ENCODE measurements at places on chromosomes 16 and 17.

- DNase-seq: no peak
Measured at GRCh38 chr16:30758988-30759491, 2.8 kb downstream of the CFAP119 start.

- DNase-seq: no peak
Measured at GRCh38 chr16:77788181-77789084, at the start of gene VAT1L. Gene VAT1L (plus strand): TSS chr16:77788564. CDS start chr16:77788683, 119 bp downstream.

GRCh38 chr17:1511290-1511689 is 5.1 kb downstream of the INPP5K start:
- DNase-seq: no peak

DNA sequence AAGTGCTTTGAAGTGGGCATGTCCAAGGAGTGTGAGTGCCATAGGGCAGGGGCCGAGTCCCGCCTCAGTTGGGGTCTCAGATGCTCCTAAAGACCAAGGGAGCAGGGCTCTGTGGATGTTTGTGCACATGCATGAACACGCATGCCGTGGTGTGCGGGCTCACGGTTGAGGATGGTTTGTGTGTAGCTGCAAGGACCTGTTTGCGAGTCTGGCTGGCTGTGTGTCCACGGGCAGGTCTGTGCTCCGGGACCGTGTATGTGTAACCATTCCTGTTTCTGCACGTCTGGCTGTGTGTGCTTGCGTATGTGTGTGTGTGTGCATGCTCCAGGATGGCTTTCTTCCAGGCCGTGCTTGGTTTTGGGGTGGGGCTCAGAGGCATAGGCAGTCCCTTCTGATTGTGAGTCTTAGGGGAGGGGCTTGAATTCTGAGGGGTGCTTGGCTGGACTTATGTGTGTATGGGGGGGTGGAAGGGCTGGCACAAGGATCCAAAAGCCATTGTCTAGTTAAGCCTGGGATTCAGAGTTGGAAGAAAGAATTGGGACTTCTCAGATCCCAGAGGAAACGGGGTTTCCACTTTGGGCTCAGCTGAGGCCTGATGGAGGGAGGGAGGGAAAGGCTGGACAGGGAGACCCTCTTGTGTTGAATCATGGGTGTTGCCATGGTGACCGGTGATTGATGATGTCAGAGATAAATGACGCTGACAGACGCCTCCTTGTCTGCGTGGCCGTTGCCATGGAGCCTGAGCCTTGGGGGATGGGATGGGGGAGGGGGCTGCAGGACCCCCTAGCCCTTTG is 14.4 kb downstream of the GJD3 start:
- DNase-seq: no peak

DNA sequence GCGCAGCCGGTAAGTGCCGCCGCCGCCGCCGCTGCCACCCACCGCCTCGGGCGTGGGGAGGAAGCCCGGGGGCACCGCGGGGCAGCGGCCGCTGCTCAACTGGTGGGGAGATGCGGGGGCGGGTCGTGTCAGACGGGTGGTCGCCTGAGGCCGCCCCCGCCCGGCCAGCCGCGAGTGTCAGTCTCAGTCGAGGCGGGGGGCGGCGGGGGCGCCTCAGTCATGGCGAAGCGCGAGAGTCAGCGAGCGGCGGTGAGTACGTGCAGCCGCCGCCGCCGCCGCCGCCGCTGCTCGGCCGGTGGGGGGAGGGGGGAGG is 76.2 kb downstream of the CHD9 start:
- no peak for DNase-seq

DNA sequence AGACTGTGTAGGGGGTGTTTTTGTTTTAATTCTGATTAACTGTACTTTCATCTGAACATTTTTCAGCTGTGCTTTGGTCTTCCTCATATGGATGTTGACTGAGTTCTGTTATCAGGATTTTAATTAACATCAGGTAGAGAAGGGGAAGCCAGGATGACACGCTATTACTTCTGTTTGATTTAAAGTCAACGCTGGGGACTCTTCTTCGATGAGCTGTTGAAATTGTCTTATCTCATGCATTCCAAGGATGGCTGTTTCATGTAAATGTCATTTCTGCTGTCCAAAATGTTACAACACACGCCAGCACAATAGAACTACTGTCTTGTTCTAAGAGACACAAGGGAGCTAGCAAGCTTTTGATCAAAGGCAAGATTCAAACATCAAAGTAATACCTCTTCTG is 263.3 kb upstream of the CDH5 start:
- DNase-seq: no peak

DNA sequence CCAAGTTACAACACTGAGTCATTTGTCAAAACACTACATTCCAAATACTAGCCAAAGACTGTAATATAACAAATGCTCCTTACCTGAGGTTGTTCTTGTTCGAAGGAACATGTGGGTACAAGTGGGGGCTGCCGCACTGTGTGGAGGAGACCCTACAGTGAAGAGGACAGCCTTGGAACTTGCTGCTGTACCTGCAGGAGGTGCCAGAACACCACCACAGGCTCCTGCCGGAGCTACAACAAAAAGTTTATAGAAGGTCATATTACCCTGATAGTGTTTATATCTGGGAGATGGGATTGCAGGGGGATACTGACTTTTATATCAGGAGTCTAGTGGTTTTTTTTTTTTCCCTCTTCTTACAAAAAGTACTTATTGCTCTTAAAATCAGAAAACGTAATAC is 37.8 kb upstream of the ALDH3A1 start:
- DNase-seq: no peak

Data from SHP77 (cell line).